Activated CD4-positive, alpha-beta T cell treated with anti-CD3 and anti-CD28 coated beads, Interleukin-2, amount 50 U/mL, for 1 hour (primary cell): ENCODE measurements at places on chromosomes 6 and 20.

DNA sequence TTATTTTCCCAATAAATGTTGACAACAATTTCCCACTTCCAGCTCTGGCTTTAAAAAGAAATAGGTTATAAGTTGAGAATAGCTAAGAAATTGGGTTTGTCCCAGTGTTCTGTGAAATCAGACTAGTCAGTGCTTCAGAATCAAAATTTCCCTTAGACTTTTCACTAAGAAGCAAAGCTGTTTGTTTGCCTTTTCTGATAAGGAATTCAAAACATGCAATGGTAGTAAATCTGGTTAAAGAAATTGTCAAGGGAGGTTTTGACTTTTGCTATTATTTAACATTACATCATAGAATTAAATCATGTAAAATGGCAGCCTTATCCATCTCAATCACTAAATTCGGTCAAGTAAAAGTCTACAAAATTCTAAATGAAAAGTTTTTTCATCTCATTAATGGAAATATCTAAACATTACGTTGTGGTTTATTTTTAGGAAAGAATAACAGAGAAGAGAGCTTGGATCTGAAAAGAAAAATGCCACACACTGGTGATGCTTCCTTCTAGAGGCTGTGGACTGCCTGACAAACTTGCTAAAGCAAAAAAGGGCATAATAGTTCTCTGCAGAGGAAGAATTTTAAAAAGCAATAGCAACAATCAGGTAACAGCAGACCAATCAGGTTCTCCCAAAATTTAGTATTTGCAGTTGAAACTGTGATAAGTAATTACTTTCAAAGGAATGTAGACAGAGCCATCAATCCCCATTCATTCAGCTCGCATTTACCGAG is 36.4 kb downstream of the PLAGL1 start:
- no peak for DNase-seq

DNA sequence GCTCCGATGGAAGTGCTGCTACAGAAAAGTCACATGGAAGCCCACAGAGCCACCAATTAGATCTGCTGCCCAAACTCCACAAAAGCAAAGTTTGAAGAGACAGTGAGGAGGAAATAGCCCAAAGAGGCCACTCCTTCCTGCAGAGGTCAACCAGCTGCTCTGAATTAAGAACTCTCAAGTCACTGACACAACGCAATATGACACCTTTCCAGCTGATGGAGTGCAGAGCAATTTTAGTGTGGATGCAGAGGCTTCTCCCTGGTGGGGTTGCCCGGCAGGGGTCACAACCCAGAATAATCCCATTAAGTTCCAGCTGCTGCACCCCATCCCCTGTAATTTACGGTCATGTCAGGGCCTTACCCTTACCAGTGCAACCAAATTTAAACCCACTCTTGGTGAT is 361.9 kb upstream of the JARID2 start:
- no peak for DNase-seq

- DNase-seq: no peak
These were observed 48.1 kb downstream of the PRL start for GRCh38 chr6:22248513-22249308.

GRCh38 chr6:154478021-154478700 is 32.3 kb downstream of the CNKSR3 start:
- DNase-seq: no peak

- no peak for DNase-seq
These were observed 203.9 kb upstream of the MARCKS start for GRCh38 chr6:113653275-113653674.

GRCh38 chr6:43740961-43741764 is 28.8 kb upstream of the VEGFA start:
- DNase-seq: no peak

- no peak for DNase-seq
These were observed 15.0 kb upstream of the ZBTB24 start for GRCh38 chr6:109498052-109498451.

DNA sequence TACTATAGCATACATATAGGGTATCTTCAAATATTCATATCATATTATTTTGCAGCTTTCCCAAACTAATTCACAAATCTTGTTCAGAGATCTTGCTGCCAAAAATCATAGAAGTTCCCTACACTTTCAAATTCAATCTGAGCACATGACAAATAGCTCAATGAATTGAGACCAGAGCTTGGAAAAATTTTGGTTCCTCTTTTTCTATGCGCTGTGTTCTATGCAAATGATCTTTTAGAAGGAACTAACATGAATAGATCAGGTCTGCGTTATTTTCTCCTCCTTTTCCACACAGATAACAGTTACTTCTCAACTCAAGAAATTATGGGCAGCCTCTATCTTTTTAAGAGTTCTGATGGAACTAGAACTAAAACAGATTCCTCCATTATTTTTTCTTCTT is 316.3 kb downstream of the ARHGAP18 start:
- no peak for DNase-seq

- no peak for DNase-seq
These were observed 8.2 kb downstream of the ATP9A start for GRCh38 chr20:51759769-51760510.

GRCh38 chr6:107328081-107328480 is 131.3 kb downstream of the PDSS2 start:
- DNase-seq: no peak

DNA sequence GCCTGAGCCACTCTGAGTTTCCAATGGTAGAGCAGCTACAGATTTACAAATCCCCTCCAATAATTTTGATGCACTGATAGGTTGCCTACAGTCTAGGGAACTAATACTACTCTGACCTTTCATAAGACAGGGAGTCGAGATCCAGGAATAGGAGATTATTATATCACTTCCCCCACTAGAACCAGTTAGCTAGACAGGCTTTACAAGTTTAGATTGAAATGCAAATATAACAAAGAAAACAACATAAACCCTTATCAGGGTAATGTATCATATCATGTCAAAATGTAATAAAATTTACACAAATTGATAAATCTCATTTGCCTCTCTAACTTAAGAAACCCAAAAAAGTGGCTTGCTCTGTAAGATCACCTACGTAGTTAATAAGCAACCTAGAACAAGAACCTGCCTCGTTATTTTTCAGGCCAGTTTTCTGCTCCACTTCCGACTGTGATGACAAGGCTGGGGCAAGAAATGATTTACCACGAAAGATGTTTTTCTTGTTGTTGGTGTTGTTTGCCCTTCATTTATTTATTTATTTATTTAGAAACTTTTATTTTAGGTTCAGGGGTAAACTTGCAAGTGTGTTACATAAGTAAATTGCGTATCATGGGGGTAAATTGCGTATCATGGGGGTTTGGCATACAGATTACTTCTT is 504.2 kb upstream of the ID4 start:
- no peak for DNase-seq

- DNase-seq: no peak
These were observed 151.2 kb downstream of the ELOVL4 start for GRCh38 chr6:79796197-79796596.

DNA sequence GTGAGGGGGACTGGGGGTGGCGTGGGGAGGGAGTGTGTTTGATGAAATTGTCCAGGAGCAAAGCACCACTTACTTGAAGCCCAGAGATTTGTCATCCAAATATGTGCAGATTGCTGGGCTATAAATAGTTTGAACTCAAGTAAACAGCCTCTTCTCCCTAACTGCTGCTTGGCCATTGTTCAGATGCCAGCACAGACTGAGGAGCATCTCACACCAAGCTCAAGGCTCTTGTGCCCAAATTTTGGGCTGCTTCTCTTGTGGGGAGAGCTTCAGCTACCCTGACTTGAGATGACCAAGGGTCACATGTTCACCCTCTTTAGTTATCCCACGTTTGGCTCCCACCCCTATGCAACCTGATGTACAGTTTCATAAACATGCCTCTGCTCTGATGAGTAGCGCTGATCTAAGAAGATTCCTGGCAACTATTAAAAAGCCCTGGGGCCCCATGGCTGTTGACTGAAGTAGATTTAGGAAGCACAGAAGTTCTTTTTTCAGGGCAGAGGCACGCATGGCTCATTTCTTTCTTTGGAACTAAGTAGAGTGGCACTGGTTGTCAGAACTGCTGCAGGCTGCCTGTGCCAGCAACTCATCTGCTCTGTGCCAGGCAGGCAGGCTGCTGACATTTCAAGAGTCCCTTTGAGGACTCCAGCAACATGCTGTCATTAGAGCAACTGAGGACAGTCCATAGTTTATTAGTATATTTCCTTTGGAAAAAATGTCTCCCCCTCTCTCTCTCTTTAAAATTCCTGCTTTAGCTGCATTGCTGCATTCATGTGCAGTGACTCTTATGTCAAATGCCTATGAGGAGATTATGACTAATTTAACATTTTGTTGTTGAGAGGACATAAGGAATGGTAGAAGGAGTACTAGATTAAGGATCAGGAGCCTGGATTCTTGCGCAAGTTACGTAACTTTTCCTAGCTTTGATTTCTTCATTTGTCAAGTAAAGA is 9.6 kb upstream of the PKIG start:
- no peak for DNase-seq

DNA sequence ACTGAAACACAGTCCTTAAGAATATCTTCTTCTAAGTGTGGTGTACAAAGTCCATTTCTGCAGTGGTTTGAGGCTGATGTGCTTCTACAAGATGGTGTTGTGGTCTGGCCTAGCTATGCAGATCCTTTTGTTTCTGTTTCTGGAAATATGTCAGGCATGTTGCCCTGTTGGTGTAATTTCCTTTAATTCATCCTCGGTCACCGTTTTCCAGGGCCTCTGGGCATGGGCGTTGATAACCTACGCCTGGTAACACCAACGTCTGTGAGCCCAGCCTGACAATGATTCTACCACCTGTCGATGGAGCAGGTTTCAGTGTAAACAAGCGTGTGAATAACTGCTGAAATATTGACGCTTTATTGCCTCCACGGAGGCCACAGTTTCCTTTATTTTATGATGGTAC is 33.3 kb upstream of the AFDN start:
- no peak for DNase-seq

DNA sequence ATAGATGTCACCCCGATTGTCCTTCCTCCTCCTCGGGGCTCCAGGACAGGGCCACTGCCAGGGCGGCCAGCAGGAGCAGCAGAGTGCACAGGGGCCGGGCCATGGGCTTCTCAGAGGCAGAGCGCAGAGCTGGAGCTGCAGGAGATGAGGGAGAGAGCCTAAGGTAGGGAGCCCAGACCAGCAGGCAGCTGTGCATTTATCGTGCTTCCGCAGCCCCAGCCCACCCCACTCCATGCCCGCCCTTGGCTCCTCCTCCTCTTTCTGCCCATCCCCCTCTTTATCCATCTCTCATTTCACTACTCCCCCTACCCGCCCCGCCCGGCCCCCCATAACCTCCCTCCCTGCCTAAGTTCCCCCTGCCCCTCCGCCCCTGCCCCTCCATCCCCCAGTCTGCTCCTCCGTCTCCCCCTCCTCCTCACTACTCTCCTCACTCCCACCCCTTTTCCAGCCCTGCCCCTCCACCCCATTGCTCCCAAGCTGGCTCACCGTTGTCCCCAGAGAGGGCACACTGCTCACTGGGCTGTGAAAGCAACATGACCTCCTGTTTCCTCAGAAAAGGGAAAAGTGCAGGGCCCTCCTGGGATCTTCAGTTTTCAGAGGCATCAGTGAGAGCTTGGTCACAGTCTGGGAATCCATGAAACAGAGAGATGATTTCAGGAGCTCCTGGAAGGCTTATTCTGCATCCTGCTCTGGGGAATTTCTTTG is 25.5 kb upstream of the CST1 start:
- no peak for DNase-seq
